DMS 273 treated with DMSO at 0.1 percent for 48 hours (cell line): ENCODE measurements at places on chromosomes 3 and 15.

DNA sequence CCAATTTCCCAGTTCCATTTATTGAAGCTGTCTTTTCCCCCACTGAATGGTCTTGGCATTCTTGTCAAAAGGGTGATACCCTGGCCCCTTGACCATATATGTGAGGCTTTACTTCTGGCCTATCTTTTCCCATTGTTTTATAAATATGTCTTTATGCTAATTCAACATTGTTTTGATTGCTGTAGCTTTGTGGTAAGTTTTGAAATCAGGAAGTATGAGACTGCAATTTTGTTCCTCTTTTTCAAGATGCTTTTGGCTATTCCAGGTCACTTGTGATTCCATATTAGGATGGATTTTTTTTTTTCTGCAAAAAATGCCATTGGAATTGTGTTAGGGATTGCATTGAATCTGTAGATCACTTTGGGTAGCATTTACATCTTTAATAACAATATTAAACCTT is 141.2 kb upstream of the MANF start:
- no peak for DNase-seq

GRCh38 chr15:68699881-68700454 is 120.7 kb downstream of the ANP32A start:
- no peak for DNase-seq

- DNase-seq, result no peak
Measured at GRCh38 chr3:139555249-139555648, 15.7 kb upstream of the RBP1 start.

GRCh38 chr3:27449530-27450150 is 34.5 kb downstream of the SLC4A7 start:
- no peak for DNase-seq

DNA sequence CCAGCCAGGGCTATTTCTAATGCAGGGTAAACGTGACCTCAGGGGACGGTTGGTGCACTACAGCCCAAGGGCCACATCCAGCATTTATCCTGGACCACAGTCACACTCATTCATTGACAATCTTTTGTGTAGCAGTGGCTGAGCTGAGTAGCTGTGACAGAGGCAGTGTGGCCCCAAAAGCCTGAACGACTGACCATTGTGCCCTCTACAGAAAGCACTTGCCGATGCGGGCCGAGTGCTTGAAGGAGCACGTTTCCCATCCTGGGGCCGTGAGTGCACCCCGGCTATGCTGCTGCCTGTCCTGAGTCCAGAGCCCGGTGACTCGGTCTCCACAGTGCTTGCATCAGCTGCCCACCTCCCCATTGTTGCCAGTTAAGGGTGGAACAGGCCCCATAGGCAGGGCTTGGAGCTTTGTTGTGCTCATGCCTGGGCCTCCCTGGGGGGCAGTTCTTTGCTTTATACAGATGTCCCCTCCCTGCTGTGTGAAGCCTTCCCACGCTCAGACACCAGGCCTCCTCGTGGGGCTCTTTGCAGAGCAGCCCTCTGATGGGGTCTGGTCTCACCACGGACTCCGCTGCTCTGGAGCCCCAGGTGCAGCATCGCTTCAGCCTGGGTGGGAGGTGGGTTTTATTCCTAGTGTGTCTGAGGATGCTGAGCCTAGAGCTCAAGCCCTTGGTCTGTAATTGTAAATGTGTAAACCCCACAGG is 13.0 kb upstream of the SNRPA1 start:
- DNase-seq, result no peak

DNA sequence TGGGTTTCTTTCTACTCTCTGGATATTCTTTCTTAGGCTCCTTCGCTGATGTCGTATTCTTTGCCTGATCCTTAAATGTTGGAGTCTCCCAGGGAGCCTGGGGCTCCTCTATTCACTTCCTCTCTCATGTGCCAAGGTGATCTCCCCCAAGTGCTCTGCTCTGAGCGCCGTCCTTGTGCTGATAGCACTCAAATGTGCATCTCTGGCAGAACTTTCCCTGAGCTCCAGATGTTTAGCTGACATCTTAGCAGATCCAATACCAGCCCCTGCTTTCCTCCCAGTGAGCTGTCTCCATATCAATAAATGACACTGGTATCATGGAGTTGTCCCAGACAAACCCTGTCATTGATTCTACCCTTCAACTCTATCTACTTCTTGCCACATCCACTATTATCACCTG is 62.4 kb downstream of the NTRK3 start:
- no peak for DNase-seq

- DNase-seq, result no peak
Measured at GRCh38 chr3:161913786-161914389, 417.3 kb downstream of the OTOL1 start.

DNA sequence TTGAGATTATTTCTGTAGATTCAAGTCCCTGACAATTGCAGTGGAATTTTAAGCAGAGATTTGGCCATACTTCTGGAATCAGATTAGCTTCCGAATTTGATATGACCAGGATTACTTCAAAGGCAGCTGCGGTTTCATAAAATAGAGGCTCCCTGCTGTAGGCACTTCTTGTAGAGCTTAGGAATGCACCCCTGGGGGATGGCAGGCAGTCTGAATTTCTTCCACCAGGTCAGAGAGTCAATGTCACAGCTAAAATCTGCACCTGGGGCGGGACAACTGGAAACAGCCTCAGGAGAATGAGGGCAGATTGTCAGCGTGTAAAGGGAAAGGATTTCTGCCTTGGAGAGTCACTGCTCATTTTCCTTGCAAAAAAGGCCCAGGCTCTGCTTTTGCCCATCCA is 182.6 kb downstream of the ARRDC4 start:
- DNase-seq, result no peak

GRCh38 chr3:58585994-58586393 is 8.8 kb upstream of the FAM107A start:
- DNase-seq, result no peak

DNA sequence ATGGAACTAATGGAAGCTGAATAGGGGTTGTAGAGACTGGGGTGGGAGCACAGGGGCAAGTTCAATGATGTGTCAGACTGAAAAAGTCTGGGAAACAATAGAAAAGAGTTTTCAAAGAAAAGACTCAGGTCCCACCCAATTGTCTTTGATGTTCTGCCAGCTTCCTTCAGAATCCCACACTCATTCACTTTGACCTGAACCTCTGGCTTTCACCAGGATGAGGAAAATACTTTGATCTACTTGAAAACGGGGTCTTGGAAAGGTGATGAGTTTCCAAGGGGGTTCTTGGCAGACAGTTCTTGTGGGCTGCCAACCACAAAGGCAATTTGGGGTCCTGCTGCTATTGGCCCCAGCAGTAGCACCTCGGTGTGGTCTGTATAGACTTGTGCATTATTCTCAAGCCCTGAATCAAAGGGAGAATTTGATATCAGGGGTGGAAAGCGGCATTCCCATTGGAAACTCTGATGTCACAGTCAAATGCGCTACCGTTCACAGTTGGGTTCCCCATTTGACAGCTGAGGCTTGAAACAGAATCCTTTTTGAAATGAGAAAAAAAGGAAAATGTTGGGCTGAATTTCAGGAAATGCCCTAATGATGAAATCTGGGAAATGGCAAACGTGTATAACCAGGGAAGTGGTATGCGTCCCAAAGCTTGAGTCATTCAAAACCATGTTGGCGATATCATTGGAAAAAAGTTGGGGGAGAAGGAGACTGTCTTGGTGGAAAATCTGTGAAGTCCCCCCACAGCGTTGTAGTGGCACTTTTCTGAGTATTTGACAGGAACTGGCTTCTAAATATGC is 229.2 kb upstream of the LRTM1 start:
- no peak for DNase-seq

DNA sequence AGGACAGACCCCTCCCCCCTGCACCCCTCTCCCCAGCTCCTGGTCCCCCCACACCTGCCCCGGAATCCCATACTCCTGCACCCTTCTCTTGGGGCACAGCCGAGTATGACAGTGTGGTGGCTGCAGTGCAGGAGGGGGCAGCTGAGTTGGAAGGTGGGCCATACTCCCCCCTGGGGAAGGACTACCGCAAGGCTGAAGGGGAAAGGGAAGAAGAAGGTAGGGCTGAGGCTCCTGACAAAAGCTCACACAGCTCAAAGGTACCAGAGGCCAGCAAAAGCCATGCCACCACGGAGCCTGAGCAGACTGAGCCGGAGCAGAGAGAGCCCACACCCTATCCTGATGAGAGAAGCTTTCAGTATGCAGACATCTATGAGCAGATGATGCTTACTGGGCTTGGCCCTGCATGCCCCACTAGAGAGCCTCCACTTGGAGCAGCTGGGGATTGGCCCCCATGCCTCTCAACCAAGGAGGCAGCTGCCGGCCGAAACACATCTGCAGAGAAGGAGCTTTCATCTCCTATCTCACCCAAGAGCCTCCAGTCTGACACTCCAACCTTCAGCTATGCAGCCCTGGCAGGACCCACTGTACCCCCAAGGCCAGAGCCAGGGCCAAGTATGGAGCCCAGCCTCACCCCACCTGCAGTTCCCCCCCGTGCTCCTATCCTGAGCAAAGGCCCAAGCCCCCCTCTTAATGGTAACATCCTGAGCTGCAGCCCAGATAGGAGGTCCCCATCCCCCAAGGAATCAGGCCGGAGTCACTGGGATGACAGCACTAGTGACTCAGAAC is 9.8 kb downstream of the MAP1A start:
- DNase-seq, result no peak

DNA sequence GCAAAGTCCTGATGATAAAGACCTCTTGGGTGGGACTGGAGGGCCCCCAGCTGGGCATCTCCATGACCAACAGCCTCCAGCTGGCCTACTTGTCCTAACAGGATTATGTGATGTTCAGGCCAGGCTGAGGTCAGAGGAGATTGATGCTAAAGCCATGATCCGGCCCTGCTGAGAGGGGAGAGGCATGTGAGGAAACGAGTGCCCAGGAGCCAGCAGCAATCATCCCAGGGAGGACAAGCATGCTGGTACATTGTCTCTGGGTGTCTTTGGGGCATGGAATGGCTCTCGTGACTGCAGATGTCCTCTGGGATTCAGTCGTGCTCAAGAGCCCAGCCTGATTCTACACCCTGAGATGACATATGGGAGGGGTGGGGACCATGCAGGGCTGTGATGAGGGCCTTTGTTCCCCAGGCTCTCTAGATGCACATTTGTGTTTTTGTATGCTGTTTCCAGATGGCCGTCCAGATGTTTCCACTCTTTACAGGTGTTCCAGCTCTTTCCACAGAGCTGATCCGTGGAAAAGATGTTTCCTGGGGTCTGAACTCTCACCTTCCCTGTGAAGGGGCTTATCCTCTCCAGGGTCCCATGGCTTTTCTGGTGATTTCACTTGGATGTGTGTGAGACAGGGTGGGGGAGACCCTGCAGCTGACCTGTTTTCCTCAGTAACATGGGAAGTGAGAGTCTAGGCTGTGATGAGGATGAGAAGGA is 20.2 kb downstream of the SLC24A1 start:
- no peak for DNase-seq

DNA sequence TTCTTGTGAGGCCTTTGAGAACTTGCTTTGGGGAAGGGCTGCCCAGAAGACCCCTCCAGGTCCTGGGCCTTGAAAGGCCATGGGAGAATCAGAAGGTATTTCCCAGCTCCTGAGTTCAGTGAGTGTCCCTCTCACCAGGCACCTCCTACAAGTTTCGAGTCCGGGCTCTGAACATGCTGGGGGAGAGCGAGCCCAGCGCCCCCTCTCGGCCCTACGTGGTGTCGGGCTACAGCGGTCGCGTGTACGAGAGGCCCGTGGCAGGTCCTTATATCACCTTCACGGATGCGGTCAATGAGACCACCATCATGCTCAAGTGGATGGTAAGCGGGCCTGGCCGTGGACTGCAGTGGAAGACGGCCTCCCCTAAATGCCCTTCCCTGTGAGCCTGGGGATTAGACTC is 68.3 kb downstream of the BOC start:
- no peak for DNase-seq
